ENCODE measurements at places on chromosomes 1 and 21. TPM values are rescaled to one million over a fixed set of nuclear protein-coding genes. Genes with fewer than 3 reads are reported as not detected.

DNA sequence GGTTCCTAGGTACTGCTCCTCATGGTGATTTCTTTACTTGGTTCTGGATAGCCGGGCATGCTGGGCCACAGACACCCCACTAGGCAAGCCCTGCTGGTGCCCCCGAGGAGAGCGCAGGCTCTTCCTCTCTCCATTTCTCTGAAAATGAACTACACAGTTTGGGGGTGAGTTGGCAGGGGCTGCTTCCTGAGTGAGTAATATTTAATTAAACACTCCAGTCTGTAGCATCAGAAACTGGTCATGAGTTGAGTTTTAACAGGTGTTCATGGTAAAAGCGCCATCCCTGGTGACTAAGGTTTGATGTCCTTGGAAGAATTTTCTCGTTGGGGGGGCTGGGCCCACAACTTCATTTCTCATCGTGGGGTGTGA is 1.7 kb downstream of the SPSB1 start:
- peak; percentile 95 for DNase-seq

GRCh38 chr1:73033640-73034039 is 751.3 kb upstream of the NEGR1 start:
- no peak for DNase-seq

DNA sequence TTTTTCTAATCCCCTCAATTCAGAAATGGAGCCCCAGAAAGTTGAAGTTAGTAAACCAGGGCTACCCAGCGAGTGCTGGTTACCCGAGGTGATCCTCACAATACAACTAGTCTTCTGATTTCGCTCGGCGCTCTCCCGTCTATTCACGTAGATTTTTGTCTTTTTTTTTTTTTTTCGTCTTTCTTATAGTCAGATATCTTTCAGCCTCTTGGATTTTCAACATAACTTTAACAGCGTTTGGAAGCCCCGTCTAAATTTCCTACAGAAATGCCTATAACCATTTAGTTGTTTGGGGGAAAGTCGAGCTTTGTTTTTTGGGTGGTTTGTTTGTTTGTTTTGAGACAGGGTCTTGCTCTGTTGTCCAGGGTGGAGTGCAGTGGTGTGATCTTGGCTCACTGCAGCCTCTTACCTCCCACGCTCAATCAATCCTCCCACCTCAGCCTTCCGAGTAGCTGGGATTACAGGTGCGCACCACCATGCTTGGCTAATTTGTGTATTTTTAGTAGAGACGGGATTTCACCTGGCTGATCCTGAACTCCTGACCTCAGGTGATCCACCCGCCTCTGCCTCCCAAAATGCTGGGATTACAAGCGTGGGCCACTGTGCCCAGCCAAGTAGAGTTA is 818 bp upstream of the TMEM50B start:
- DNase-seq = no peak

The WNT9A gene
- total RNA-seq = 3.5 TPM

The KCNK1 gene
- not detected for total RNA-seq

DNA sequence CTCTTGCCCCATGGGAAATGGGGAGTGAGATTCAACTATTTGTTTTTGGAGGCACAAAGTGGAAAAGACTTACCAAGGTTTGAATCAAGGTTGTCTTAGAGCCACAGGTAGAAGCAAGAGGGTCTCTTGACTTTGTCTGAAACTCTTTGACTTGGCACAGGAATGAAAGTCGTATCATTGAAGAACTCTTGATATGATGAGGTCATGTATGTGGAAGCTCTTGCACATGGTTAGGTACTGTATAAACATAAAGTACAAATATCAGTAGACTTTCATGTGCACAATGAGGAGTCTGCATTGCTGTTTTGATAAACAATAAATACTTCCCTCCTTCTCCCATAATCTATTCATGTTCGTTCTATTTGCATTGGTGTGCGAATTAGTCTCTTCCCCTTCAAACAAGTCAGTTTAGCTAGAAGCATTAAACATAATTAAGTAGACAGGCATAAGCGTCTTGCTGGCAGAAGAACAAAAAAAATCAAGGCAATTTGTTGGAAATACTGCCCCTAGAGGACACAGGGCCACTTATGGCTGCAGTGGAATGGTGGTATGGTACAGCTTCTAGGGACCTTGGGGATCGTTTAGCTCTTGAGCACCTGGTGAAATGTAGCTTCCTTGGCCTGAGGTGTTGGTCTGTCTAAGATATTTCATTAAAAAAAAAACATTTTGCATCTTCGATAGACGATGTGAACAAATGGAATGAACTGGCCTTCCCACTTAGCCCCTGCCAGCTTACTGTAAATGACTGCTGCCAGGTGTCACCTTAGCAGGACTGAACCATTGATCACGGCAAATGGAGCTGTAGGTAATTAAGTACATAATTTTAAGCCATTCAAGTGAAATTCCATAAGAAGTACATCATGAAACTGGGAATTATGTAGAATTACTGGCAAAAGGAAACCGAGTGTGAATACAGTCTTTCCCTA is 218.0 kb upstream of the GALNT2 start:
- DNase-seq = no peak

DNA sequence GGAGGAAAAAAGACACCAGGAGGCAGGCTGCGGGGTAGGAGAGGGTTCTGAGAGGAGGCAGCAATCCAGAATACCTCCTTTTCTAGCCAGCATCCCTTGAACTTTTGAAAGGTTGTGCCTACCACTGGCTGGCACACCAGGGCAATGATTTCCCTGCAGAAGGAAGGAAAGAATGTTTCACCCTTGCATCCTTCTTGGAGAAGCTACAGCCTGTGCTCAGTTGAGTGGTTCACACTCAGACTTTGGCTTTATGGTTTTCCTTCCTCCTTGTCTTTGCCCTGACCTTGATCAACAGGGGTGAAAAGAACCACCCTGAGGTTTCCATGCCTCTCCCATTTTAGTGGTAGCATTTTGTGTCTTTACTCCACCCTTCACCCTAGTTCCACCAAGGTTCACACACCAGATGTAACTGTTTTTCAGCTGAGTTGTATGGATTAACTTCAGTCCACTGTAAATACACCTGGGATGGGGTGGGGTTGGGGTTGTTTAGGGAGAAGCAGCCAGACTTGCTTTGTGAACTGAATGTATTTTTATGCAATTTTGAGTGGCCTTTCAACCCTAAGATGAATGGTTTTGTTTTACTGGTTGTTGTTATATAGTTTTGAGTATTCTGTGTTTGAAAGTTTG is 122.3 kb downstream of the SYT2 start:
- no peak for DNase-seq

GRCh38 chr21:26388731-26389231 is 184.3 kb downstream of the CYYR1 start:
- peak; percentile 78 for DNase-seq

- no peak for DNase-seq
These were observed 4.8 kb downstream of the CNTN2 start for GRCh38 chr1:205047764-205048231.

- no peak for DNase-seq
These were observed 7.9 kb downstream of the SLC2A7 start for GRCh38 chr1:9018333-9018732.

The TMEM200B gene
- 0.17 TPM for total RNA-seq

- no peak for DNase-seq
These were observed 49.1 kb downstream of the MCOLN2 start for GRCh38 chr1:84947536-84948410.

GRCh38 chr21:35399002-35399530 is 350.0 kb upstream of the RUNX1 start:
- DNase-seq = no peak

DNA sequence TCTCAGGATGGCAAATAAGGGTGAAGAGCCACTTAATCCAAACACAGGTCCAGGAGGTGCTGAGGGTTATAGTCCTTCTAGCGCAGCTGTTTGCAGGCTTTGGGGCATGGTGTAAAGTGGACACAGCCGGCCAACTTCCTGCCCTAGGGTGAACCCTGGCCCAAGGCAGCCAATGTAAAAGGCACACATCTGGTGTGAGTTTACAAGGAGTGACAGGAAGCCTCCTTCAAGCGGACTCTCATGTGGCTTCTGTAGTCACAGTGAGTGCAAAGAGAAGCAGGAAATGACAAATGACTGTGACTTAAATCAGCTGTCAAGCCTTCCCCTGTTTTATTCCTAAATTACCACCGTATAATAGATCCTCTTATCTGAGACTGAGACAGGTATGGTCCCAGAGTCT is 213.0 kb downstream of the CRB1 start:
- peak; percentile 20 for DNase-seq

GRCh38 chr1:116242741-116243140 is 130.3 kb upstream of the ATP1A1 start:
- no peak for DNase-seq

- no peak for DNase-seq
These were observed 54.0 kb upstream of the TMEM51 start for GRCh38 chr1:15099441-15100120.

The LORICRIN gene
- not detected for total RNA-seq

DNA sequence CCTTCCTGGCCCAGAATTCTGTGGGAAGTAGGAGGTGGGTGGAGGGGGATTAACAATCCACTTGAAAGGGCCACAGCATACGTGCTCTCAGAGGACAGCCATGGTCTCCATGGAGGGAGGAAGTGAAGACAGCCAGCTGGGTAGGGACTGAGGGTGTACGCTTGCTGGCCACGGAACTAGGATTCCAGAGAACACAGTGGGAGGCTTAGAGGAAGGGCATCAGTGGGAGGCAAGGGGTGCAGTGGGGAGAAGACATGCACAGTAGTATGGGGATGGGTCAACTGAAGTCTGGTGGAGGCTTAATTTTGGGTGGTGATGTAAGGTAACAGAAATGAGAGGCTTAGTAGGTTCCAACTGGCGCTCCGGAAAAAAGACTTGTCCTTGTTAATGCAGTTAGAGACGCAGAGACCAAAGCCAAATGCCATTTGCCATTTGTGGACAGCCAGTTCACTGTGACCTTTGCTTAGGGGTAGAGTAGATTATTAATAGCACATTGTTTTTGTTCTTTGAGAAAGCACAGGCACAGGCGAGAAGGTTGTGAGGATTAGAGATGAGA is 103.0 kb downstream of the ZSCAN20 start:
- DNase-seq = no peak

DNA sequence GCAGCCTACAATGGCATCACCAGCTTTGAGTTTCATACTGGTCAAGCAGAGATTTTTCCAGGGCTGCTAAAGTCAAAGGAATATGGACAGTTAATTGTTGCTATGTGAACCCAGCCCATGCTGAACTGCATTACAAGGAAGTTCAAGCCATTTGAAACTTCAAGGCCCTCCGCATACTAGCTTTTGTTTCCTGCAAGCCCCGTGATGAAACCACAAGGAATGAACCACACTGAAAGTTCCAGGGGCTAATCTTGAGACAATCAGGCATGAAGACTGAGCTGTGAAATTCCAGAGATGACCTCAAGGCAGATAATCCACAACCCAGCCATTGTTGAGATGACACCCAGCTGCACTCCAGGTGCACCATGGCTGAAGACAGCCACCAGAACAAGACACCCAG is 180.8 kb downstream of the C1orf21 start:
- peak; percentile 27 for DNase-seq

The SLC22A15 gene
- total RNA-seq = 3.4 TPM

The CRYAA gene
- not detected for total RNA-seq

GRCh38 chr21:25375675-25376074 is 231.6 kb downstream of the MRPL39 start:
- peak; percentile 35 for DNase-seq

DNA sequence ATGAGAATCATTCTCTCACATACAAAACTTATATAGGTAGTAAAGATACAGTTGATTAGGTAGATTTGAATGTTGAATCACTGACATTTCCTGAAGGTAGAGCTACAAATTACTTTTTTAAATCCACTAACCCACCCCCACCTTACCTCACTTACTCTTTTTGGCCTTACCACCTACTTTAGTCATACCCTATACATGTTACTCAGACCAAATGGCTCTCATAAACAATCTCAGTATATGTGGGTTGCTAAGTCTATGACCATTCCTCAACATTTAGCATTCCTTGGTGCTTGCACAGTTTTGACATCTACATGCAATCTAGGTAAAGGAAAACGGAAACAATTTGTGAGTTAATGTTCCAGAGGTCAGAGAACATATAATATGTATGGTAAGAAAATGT is 26.3 kb downstream of the SYDE2 start:
- DNase-seq = no peak

DNA sequence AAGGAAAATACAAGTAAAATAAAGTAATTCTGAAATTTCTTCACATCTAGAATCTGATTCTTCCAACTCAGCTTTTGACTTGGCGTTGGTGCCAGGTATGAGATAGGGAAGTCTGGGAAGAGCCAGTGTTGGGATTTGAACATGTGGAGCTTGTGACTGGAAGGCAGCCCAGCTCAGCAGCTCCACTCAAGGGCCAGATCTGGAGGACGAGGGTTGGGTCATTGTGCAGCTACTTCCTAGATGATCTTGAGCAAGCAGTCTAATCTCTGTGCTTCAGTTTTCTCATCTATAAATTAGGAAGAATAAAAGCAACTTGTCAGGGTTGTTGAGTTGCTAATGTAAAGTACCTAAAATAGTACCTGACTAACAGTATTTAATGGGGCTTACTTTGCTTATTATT is 5.0 kb downstream of the ADARB1 start:
- no peak for DNase-seq

DNA sequence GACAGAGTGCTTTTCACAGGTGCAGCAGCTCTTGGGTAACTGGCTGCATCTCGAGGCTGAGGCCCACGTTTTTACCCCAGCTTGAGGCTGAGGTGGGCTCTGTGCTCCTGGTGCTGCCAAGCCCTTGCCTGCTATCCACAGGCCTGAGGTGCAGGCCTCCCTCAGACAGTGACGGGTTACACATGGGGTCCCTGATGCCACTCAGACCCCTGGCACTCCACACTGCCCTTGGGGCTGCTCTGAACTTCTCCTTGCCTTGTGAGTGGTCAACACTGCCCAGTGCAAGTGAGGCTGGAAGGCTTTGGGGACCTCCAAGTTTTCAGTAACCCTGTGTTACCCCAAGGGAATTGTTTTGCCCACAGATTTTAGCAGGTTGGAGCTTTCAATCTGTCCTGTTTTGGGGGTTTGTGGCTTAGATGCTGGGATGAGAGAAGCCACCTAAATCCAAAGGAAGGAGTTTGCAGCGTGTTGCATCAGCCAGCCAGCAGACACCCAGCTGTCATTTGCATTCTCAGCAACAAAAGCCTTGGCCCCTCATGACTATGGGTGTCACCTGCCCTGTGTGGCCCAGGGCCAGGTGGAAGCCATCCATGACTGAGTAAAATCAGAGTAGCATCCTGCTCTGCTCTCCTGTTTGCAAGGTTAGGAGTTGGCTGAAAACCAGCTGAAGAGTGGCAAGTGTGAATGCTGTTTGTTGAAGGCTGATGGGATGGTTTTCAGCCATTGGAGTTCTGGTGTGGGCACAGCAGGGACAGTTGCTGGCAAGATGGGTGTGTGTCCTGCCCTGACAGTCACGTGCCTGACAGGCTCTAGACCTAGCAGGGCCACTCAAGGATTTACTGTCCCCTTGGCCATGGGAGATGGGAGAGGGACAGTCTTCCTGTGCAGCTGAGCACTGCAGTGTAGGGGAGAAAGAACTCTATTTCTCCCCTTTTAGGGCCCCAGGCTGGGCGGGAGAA is 3.2 kb downstream of the RNF187 start:
- no peak for DNase-seq

GRCh38 chr1:9720785-9721605 is 69.5 kb downstream of the PIK3CD start:
- no peak for DNase-seq

Data from LHCN-M2 (cell line).